ENCODE measurements at places on chromosomes 2 and 18. TPM values are rescaled to one million over a fixed set of nuclear protein-coding genes. Genes with fewer than 3 reads are reported as not detected.

- no peaks in the 10 kb centered on the region for H3K36me3 ChIP-seq
- H3K4me3 ChIP-seq, result no peak overlapping the region
- H3K27ac ChIP-seq, result no peak overlapping the region
- peaks cover 2% of the 10 kb centered on the region for H3K27me3 ChIP-seq
- DNase-seq, result no peak
Observed at GRCh38 chr18:58093311-58093803, 49.3 kb downstream of the NEDD4L start.

GRCh38 chr2:59866436-59866835 is 687.0 kb downstream of the BCL11A start:
- no peak for DNase-seq
- no peak overlapping the region for H3K27ac ChIP-seq
- no peak overlapping the region for H3K4me3 ChIP-seq
- H3K36me3 ChIP-seq, result no peaks in the 10 kb centered on the region
- H3K4me1 ChIP-seq, result no peaks in the 10 kb centered on the region

GRCh38 chr2:225820826-225821225 is 421.3 kb downstream of the NYAP2 start:
- H3K36me3 ChIP-seq, result no peaks in the 10 kb centered on the region
- no peak overlapping the region for H3K27ac ChIP-seq
- no peak overlapping the region for H3K4me3 ChIP-seq
- no peak for DNase-seq

DNA sequence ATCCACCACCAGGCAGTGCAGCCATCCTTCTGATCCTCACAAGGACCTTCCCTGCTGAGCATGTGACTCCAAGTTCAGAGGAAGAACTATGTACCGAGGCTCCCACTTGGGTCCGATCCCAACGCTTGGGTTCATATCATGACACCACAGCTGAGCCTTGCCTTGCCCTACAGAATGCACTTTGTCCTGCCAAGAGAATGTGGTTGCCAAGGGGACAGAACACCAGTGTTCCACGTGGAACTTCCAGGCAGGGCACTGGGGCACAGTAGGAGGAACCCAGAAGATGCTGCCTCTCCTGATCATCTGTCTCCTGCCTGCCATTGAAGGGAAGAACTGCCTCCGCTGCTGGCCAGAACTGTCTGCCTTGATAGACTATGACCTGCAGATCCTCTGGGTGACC is at the start of gene TEX51:
Gene TEX51 (plus strand): TSS at position 255 of the 400 bp plus-strand sequence. CDS start 29 bp downstream, at position 284.
- H3K36me3 ChIP-seq, result peaks cover 10% of the 10 kb centered on the region
- no peak within 1 kb of the TSS for H3K27ac ChIP-seq

- H3K4me3 ChIP-seq, result peak overlapping the region; percentile 85
- H3K36me3 ChIP-seq, result no peaks in the 10 kb centered on the region
- DNase-seq, result peak; percentile 39
- peaks cover 24% of the 10 kb centered on the region for H3K27me3 ChIP-seq
Observed at GRCh38 chr2:42048299-42049220, 739 bp downstream of the PKDCC start.

- no peak overlapping the region for H3K4me3 ChIP-seq
- H3K4me1 ChIP-seq, result no peaks in the 10 kb centered on the region
- H3K36me3 ChIP-seq, result no peaks in the 10 kb centered on the region
- H3K27me3 ChIP-seq, result no peaks in the 10 kb centered on the region
Observed at GRCh38 chr2:224969633-224970260, 72.5 kb downstream of the DOCK10 start.

DNA sequence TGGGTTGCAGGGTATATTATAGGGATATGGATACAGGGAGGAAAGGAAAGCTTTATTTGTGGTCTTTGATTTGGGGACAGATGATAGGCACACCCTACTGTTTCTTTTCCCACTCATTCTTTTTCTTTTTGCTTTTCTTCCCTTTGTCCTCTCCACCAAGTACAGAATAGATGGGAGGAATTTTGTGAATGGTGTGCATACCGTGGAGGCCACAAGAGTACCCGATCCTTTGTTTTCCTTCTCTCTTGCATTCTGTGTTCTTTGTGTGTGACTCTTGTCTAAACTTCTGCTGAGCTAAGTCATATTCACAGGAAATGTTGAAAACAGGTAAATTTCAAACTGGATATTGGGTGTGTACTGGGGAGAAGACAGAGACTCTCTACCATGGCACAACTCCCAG is 321.4 kb upstream of the SLC8A1 start:
- no peak for DNase-seq
- H3K27me3 ChIP-seq, result no peaks in the 10 kb centered on the region
- H3K4me1 ChIP-seq, result no peaks in the 10 kb centered on the region

- no peaks in the 10 kb centered on the region for H3K27me3 ChIP-seq
- no peaks in the 10 kb centered on the region for H3K4me1 ChIP-seq
- no peak for DNase-seq
Observed at GRCh38 chr18:61967252-61967891, 74.6 kb upstream of the RNF152 start.

- H3K4me1 ChIP-seq, result no peaks in the 10 kb centered on the region
- H3K4me3 ChIP-seq, result no peak overlapping the region
- H3K36me3 ChIP-seq, result no peaks in the 10 kb centered on the region
- DNase-seq, result no peak
Observed at GRCh38 chr2:100257939-100258338, 64.4 kb downstream of the LONRF2 start.

- DNase-seq, result peak; percentile 74
- no peak overlapping the region for H3K4me3 ChIP-seq
- H3K4me1 ChIP-seq, result peaks cover 17% of the 10 kb centered on the region
Observed at GRCh38 chr2:47272031-47272864, 117.1 kb upstream of the STPG4 start.

- peaks cover 2% of the 10 kb centered on the region for H3K27me3 ChIP-seq
- no peak for DNase-seq
Observed at GRCh38 chr2:11753886-11754699, 7.7 kb downstream of the LPIN1 start.

GRCh38 chr2:47035615-47036488 is 119.3 kb downstream of the STPG4 start:
- H3K27ac ChIP-seq, result peak overlapping the region; percentile 98
- H3K27me3 ChIP-seq, result peaks cover 4% of the 10 kb centered on the region
- H3K36me3 ChIP-seq, result no peaks in the 10 kb centered on the region
- peaks cover 32% of the 10 kb centered on the region for H3K4me1 ChIP-seq
- no peak overlapping the region for H3K4me3 ChIP-seq

GRCh38 chr18:8813611-8814010 is 108.3 kb downstream of the MTCL1 start:
- H3K4me3 ChIP-seq, result no peak overlapping the region
- no peak for DNase-seq
- peaks cover 5% of the 10 kb centered on the region for H3K27me3 ChIP-seq
- no peaks in the 10 kb centered on the region for H3K36me3 ChIP-seq

- no peak overlapping the region for H3K27ac ChIP-seq
- DNase-seq, result no peak
- no peak overlapping the region for H3K4me3 ChIP-seq
- no peaks in the 10 kb centered on the region for H3K36me3 ChIP-seq
- H3K27me3 ChIP-seq, result peaks cover 6% of the 10 kb centered on the region
Observed at GRCh38 chr18:47422524-47422923, 171.1 kb upstream of the SKOR2 start.

DNA sequence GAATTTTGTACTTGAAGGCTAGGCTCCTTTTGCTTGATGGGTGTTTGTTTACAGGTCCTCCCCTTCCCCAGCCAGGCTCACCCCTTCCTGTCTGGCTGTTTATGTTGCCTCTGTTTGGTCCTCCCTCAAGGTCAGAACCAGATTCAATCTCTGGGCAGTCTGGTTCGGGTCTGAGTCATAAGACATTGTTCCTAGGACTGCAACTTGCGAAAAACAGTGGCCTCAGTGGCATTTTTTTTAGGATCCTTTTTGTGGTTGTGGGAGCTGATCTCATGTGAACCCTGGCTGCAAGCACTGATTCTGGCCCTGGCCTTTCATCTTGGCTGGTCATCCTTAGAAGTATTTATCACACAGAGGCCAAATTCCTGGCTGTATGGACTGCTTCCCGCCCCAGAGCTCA is 370.4 kb downstream of the CLIP4 start:
- peaks cover 5% of the 10 kb centered on the region for H3K4me1 ChIP-seq
- no peak overlapping the region for H3K27ac ChIP-seq
- no peaks in the 10 kb centered on the region for H3K36me3 ChIP-seq
- no peak for DNase-seq
- no peak overlapping the region for H3K4me3 ChIP-seq

GRCh38 chr2:135797497-135798274 is 39.3 kb downstream of the LCT start:
- H3K4me1 ChIP-seq, result no peaks in the 10 kb centered on the region
- peak; percentile 80 for DNase-seq
- H3K4me3 ChIP-seq, result no peak overlapping the region
- no peaks in the 10 kb centered on the region for H3K36me3 ChIP-seq

DNA sequence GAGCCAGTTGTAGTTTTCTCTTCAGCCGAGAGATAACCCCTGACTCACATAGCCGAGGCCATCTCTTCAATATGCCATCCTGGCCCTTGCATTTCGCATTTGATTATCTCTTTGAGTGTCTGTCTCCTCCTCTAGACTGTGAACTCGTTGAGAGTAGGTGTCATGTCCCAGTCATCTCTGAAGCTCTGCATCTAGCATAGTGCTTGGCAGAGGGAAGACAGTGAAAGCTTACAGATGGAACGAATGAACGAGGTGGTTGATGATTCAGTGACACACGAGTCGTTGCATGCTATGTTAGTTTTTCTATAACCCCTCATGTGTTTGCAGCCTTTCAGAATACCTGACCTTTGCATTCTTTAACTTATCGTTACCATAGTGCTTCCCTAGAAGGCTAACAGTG is 59.9 kb upstream of the CYRIA start:
- H3K27me3 ChIP-seq, result peaks cover 3% of the 10 kb centered on the region
- H3K4me1 ChIP-seq, result no peaks in the 10 kb centered on the region
- H3K36me3 ChIP-seq, result peaks cover 3% of the 10 kb centered on the region
- no peak for DNase-seq

DNA sequence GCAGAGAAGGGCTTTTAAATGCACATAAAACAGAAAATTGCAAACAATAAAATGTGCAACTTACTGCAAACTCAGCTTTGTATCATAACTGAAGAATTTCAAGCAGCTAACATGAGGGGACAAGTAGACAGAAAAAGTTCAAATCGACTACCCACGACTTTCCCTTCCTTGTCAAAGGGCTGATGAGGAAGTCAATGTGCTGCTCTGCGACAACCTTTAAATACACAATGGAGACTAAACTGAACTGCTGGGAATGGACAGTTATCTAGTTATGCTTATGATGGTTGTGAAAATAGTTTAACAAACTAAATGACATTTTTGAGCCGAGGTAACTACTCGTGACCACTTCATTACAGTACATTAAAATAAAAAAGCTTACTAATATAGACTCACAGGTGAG is 84.1 kb downstream of the INO80D start:
- DNase-seq, result no peak
- H3K36me3 ChIP-seq, result peaks cover 29% of the 10 kb centered on the region
- no peak overlapping the region for H3K27ac ChIP-seq
- no peaks in the 10 kb centered on the region for H3K4me1 ChIP-seq
- no peak overlapping the region for H3K4me3 ChIP-seq
- H3K27me3 ChIP-seq, result no peaks in the 10 kb centered on the region

DNA sequence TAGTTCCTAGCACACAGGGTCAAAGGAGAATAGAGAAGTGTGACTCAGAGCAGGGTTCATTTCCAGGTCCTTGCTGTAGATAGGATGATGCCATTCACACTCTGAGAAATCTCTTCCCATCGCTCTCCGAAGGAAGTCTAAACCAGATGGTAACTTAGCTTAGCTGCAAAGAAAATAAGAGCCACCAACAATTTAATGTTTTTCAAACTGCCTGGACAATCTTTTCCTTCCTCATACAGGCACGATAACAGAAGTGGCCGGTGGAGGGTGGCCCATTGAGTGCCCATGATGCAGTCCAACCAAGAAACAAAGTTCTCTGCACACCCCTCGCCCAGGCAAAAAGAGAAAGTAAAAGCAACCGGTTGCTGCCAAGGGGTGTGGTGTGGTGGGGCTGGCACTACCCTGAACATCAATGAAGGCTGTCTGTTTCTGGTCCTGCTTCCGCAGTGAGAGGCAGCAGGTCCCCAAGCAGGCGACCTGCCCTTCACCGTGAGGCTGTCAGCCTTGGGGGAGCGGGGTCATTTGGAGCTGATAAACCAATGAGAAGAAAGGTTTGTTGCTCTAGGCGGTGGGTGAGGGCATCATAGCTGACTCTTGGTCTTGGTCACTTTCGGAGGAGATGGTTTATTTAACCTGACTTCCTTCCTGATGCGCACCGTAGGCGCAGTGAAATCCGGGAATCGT is 105.6 kb upstream of the CD302 start:
- DNase-seq, result no peak
- H3K27me3 ChIP-seq, result peaks cover 9% of the 10 kb centered on the region
- peak overlapping the region; percentile 75 for H3K4me3 ChIP-seq
- H3K27ac ChIP-seq, result no peak overlapping the region

- H3K4me1 ChIP-seq, result no peaks in the 10 kb centered on the region
- H3K36me3 ChIP-seq, result no peaks in the 10 kb centered on the region
- no peak overlapping the region for H3K27ac ChIP-seq
Observed at GRCh38 chr18:50790241-50790640, 29.6 kb downstream of the MRO start.

GRCh38 chr2:111634995-111635538 is 248.9 kb downstream of the ANAPC1 start:
- peaks cover 6% of the 10 kb centered on the region for H3K27me3 ChIP-seq
- DNase-seq, result no peak
- H3K4me1 ChIP-seq, result peaks cover 17% of the 10 kb centered on the region
- H3K36me3 ChIP-seq, result no peaks in the 10 kb centered on the region

GRCh38 chr2:45734952-45735351 is 83.5 kb downstream of the PRKCE start:
- H3K27ac ChIP-seq, result no peak overlapping the region
- H3K4me3 ChIP-seq, result no peak overlapping the region
- peaks cover 3% of the 10 kb centered on the region for H3K27me3 ChIP-seq
- no peak for DNase-seq
- no peaks in the 10 kb centered on the region for H3K36me3 ChIP-seq

DNA sequence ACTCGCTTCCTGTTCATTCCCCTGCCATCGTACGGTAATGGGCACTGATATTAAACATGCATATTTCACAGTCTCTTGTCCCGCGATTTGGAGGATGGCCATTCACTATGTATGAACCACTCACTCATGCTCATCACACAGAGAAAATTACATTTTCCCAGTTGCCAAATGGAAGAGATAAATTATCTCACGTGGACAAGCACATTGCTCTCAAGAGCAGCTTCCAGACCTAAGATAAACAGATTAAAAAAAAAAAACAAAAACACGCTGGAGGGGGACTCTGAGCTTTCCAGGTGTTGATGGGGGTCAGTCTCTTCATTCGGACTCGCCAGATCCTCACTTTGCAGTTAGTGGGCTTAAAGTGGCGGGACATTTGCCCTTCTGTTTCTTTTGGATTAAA is 1.7 kb upstream of the MAPK4 start:
- H3K4me1 ChIP-seq, result no peaks in the 10 kb centered on the region
- peaks cover 14% of the 10 kb centered on the region for H3K27me3 ChIP-seq
- peaks cover 4% of the 10 kb centered on the region for H3K36me3 ChIP-seq

ITGB6 gene
- not detected for total RNA-seq

ARHGEF33 gene
- 0.69 TPM for total RNA-seq

CD226 gene
- total RNA-seq, result 0.80 TPM

SETBP1 gene
- 131 TPM for total RNA-seq

RGPD4 gene
- not detected for total RNA-seq

CYRIA gene
- 32.4 TPM for total RNA-seq

KCNG3 gene
- total RNA-seq, result 0.13 TPM

PSTPIP2 gene
- 7.8 TPM for total RNA-seq

All from endothelial cell (in vitro differentiated cells).